ENCODE measurements at places on chromosomes 2 and 18.

DNA sequence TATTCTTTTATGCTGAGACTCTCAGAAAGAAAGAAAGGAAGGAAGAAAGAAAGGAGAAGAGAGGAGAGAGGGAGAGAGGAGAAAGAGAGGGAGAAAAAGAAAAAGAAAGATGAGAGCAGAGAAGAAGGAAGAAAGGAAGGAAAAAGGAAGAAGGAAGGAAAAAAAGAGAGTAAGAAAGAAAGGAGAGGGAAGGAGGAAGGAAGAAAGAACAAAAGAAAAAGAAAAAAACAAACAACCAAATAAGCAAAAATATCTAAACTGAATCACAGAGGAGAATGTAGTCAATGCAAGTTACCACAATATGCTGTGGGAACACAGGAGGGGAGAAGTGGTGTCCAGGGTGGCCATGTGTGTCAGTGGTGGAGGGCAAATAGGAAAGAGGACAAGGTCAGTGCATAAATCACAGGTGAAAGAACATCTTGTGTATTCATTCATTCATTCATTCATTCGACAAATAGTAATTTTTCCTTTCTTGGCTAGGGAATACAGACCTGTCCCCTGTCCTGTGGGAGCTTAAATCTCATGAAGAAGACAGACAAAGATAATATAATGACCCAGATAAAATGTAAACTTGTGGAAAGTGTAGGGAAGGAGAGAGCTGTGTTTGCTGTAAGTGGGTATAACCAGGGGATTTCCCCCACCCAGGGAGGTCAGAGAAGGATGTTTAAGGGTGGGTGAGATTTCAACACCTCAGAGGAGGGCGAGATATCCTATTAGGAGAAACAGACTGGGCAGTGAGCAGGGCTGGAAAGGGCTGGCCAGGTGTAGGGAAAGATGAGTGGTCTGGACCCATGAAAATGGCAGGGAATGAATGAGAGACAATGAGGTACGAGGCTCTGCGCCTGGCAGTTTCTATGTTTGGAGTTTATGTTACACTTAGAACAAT is 50.7 kb downstream of the IL1R2 start:
- no peak for ATAC-seq

GRCh38 chr2:31226266-31226665 is 7.7 kb upstream of the EHD3 start:
- ATAC-seq: no peak

DNA sequence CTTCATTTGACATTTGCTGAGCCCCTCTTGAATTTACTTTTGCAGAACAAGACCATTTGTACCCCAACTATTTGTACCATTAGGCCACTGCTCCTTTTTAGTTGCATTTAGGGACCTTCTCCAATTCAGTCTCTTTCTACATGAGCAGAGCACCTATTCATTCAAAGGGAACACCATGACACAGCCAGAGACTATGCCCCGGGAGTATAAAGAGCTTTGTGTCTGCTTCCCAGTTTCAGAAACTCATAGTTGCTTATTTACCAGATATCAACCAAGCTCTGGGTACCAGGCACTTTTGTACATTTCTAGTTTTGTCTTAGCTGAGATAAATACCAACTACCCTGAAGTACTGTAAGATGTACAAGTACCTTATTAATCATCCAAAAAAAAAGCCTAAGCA is 269.1 kb upstream of the SIX3 start:
- ATAC-seq: no peak

- ATAC-seq: no peak
These were observed 42.9 kb downstream of the OTX1 start for GRCh38 chr2:63093502-63093901.

DNA sequence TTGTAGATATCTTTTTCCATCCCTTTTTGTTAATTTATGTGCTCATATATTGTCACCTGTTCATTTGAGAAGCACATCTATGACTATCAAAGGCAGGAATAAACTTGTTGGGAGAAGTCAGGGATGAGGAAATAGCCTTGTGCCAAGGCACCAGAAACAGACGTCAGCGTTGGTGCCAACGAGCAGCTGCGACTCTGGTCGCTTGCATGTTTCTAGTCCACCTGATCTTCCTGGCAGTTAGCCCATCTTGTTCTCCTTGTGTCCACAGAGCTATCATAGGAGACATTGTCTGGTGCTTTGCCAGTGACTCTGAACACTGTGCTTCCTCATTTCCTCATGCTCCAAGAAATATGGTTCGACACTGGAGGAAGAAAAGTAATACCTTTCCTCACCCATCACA is 374.4 kb downstream of the PTPRM start:
- no peak for ATAC-seq

GRCh38 chr2:44186810-44187209 is 18.1 kb downstream of the PPM1B start:
- no peak for ATAC-seq

GRCh38 chr2:47061944-47062678 is 93.0 kb downstream of the STPG4 start:
- no peak for ATAC-seq

GRCh38 chr2:39523308-39524044 is 86.4 kb upstream of the MAP4K3 start:
- ATAC-seq: no peak

Measured in gastroesophageal sphincter (tissue), 4 donors.